ENCODE measurements at places on chromosomes 2 and 18. TPM values are rescaled to one million over a fixed set of nuclear protein-coding genes. Genes with fewer than 3 reads are reported as not detected.

- H3K4me1 ChIP-seq: no peaks in the 10 kb centered on the region
- DNase-seq: no peak
- no peaks in the 10 kb centered on the region for H3K36me3 ChIP-seq
- H3K27me3 ChIP-seq: no peaks in the 10 kb centered on the region
- H3K4me3 ChIP-seq: no peak overlapping the region
Measured at GRCh38 chr18:78583739-78584458, 395.7 kb upstream of the SALL3 start.

The NLRC4 gene
- total RNA-seq: 3.6 TPM

- H3K27me3 ChIP-seq: no peaks in the 10 kb centered on the region
- H3K36me3 ChIP-seq: no peaks in the 10 kb centered on the region
- H3K4me1 ChIP-seq: no peaks in the 10 kb centered on the region
- H3K4me3 ChIP-seq: no peak overlapping the region
Measured at GRCh38 chr2:98093611-98094010, 6.6 kb downstream of the VWA3B start.

DNA sequence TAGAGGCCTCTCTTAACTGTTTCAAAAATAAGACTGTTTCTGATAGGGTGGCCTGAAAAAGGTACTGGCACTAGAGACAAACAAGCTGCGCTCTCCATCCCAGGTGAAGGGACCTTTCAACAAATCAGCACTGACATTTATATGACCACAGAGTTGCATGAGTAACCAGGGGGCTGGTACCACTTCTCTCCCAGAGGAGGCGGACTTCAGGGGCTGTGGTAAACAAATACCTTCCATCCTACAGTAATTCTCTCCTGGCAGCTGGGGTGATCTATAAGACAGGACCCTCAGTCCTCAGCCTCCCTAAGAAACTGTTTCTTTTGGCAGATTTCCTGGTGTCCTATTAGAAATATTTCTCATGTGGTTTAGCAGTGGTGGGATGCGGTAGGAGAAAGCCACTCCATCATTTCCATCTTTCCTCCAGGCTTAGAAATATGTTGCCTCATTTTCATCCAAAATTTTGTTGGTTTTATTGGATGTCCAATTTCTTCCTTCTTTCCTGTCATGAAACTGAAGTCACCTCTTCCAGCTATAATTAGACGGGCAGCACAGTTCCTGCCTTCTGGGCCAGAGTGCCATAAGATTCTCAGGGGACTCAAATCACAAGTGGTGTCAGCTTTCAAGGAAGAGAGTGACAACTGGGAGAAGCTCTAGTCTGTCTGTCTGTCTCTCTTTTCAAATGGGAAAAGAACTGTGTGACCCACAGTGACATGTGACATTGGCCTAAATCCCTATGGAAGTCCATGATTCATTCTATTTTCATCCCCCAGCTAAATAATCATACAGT is 96.4 kb downstream of the CYRIA start:
- H3K27ac ChIP-seq: no peak overlapping the region
- no peak overlapping the region for H3K4me3 ChIP-seq
- DNase-seq: no peak
- no peaks in the 10 kb centered on the region for H3K36me3 ChIP-seq

- H3K4me1 ChIP-seq: no peaks in the 10 kb centered on the region
- H3K27me3 ChIP-seq: no peaks in the 10 kb centered on the region
- H3K27ac ChIP-seq: no peak overlapping the region
- no peak overlapping the region for H3K4me3 ChIP-seq
- no peak for DNase-seq
- H3K36me3 ChIP-seq: no peaks in the 10 kb centered on the region
Measured at GRCh38 chr18:46528037-46528436, 129.0 kb downstream of the LOXHD1 start.

The MGAT4A gene
- total RNA-seq: 18.8 TPM

- no peak overlapping the region for H3K4me3 ChIP-seq
- DNase-seq: no peak
- no peaks in the 10 kb centered on the region for H3K27me3 ChIP-seq
- no peaks in the 10 kb centered on the region for H3K4me1 ChIP-seq
- H3K27ac ChIP-seq: no peak overlapping the region
Measured at GRCh38 chr2:19320813-19321212, 37.6 kb downstream of the OSR1 start.

The UGT1A4 gene
- total RNA-seq: not detected

DNA sequence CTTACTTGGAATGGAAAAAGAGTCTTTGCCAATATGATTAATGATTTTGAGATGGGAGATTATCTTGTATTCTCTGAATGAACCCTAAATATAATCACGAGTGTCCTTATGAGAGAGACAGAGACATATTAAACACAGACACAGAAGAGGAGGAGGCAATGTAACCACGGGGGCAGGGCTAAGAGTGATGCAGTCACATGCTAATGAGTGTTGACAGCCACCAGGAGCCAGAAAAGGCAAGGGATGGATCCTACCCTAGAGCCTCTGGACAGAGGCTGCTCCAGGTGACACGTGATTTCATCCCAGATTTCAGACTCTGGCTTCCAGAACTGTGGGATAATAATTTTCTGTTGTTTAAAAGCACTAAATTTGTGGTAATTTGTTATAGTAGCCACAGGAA is 679.6 kb downstream of the MBD2 start:
- no peak overlapping the region for H3K4me3 ChIP-seq
- no peak overlapping the region for H3K27ac ChIP-seq
- H3K36me3 ChIP-seq: no peaks in the 10 kb centered on the region
- peaks cover 8% of the 10 kb centered on the region for H3K4me1 ChIP-seq

GRCh38 chr2:46650556-46651001 is 171.2 kb downstream of the TMEM247 start:
- no peaks in the 10 kb centered on the region for H3K4me1 ChIP-seq
- H3K36me3 ChIP-seq: no peaks in the 10 kb centered on the region
- DNase-seq: peak; percentile 56
- no peaks in the 10 kb centered on the region for H3K27me3 ChIP-seq
- no peak overlapping the region for H3K4me3 ChIP-seq

GRCh38 chr2:120887320-120887697 is 151.6 kb downstream of the GLI2 start:
- peak overlapping the region; percentile 50 for H3K27ac ChIP-seq
- H3K36me3 ChIP-seq: no peaks in the 10 kb centered on the region
- no peak for DNase-seq
- H3K4me1 ChIP-seq: peaks cover 14% of the 10 kb centered on the region
- H3K4me3 ChIP-seq: no peak overlapping the region

All from tibial nerve (tissue), 4 donors.